Cardiac muscle cell (in vitro differentiated cells and primary cell): ENCODE measurements at places on chromosomes 1 and 21. TPM values are rescaled to one million over a fixed set of nuclear protein-coding genes. Genes with fewer than 3 reads are reported as not detected.
A peak's percentile ranks its signal among the peaks of the same experiment; 100 is the strongest.

DNA sequence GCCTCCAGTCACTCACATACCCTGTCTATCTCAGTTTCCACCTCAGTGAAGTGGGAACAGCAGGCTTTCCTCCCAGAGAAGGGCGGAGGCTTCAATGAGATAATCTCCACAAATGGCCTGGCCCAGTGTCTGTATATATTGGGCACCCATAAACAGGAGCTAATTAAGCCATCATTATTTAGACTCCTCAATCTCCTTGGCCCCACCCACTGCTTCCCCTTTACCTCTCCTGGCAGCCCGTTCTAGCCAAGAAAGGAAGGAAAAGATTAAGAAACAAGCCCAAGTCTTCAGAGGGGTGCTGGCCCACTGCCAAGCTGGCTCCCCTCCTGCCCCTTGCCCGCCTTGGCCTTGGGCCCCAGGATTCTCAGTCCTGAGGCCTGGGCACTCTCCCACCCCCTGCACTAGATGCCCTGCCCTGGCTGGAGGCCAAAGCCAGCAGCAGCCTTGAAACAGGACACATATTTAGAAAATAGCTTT is 15.9 kb upstream of the EPB41 start:
- no peak for DNase-seq

GRCh38 chr1:8379513-8380186 is 61.7 kb downstream of the SLC45A1 start:
- no peak for DNase-seq

- no peak for DNase-seq
Measured at GRCh38 chr1:214006845-214007244, 19.1 kb downstream of the PROX1 start.

- DNase-seq = no peak
Measured at GRCh38 chr1:204928671-204929486, 58.2 kb downstream of the NFASC start.

DNA sequence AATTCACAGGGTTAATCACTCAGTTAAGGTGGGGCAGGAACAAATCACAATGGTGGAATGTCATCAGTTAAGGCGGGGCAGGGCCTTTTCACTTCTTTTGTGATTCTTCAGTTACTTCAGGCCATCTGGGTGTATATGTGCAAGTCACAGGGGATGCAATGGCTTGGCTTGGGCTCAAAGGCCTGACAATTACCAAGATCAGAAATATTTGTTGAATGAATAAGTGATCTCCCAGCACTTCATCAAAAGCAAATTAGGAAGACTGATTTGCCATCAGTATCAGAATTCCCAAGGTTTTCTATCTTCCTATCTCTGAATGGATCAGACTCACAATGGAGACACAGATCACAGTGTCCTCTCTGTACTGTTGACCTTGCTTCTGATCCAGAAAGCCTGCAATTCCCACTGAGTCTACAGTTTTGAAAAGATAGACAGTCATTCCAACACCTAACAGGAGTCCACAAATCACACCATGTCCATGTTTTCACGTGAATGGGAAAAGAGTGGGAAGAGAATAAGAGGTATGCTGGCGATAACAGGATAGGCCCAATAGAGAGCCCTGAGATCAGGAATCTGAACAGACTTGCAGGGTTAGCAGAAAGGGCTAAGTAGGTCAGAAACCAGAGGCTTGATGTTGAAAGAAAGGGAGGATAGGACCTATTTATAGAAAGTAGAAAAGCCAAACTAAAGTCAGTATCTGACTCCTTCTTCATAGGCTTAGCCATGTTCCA is 75.3 kb downstream of the KCNK1 start:
- DNase-seq = no peak

GRCh38 chr1:25520446-25521061 is 22.9 kb upstream of the LDLRAP1 start:
- peak; percentile 71 for DNase-seq

DNA sequence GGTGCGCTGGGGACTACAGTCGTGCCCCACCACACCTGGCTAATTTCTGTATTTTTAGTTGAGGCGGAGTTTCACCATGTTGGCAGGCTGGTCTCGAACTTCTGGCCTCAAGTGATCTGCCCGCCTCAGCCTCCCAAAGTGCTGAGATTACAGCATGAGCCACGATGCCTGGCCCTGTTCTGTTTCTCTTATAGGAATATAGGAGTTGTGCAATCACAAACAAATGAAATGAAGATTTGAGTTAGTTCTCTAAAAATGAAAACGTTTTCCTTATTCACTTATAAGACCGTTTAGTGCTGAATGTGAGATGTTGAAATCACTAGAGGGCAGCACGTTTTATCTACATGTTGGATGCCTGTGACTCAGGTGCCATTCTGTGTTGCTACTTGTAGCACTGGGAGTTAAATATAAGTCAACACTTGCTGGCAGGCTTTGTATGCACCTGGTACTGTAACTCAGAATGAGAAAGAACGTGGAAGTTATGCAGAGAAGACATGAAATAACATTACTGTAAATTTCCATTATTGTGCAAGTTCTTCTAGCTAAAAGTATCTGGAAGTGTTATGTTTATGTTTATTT is 45.8 kb downstream of the MIGA1 start:
- peak; percentile 74 for DNase-seq

GRCh38 chr1:200646515-200646914 is 23.2 kb downstream of the DDX59 start:
- DNase-seq = no peak

DNA sequence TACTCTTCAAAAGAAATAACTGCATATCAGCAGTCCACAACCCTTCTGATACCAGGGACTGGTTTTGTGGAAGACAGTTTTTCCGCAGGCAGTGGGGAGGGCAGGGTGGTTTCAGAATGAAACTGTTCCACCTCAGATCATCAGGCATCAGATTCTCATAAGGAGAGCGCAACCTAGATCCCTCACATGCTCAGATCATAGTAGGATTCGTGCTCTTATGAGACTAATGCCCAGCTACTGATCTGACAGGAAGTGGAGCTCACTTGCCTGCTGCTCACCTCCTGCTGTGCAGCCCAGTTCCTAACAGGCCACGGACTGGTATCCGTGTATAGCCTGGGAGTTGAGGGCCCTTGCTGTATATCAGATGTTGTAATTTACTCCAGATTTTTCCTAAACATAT is 11.5 kb downstream of the RO60 start:
- no peak for DNase-seq

DNA sequence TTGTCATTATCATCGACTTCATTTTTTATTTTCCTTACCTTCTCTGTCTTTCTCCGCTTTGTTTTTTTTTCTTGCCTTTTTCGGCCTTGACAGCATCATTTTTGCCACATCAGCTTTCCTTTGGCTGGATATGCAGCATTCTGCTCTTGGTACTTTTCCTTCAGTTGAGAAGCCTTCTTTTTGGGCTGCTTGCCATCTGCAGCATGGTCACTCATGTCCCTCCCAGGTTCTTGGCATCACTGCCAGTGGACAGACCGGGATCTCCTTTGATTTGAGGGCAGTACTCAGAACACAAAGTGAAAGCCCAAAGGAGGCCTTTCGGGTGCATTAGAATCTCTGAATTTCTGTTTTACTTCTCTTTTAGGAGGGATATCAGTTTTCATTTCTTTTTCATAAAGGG is 3.7 kb upstream of the PARP1 start:
- DNase-seq = no peak

DNA sequence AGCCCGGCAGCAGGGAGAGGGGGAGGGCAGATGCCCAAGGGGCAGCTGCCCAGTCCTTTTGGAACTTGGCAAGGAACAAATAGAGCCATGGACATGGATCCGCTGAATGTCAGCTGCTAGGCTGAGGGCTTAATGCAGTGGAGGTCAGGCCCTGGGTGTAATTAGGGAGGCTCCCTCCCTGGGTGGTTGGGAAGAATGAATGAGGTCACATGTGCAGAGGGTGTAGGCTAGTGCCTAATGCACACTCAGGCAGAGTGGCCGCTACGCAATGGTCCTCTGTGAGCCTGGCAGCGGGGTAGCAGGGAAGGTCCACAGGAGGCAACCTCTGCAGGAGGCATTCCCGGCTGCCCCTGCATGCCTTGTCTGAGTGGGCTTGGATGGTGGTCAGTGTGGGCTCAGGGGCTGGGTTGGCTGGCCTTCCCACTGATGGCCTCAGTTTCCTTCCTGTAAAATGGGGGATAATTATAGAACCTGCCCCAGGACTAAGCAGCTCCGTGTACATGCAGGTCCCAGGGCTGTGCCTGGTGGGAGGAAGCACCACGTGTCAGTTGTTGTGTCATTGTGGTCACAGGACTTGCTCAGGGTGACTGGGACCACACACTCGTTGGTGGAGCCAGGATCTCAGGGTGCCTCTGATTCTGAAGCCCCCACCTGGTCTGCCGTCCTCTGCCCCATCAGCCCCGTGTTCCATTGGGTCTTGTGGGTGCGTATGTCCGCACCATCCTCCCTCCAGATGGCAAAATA is 81.6 kb upstream of the ACTL8 start:
- no peak for DNase-seq

GRCh38 chr1:117047271-117047670 is 12.9 kb upstream of the TTF2 start:
- no peak for DNase-seq

- no peak for DNase-seq
Measured at GRCh38 chr21:29958551-29958950, 18.8 kb upstream of the GRIK1 start.

DNA sequence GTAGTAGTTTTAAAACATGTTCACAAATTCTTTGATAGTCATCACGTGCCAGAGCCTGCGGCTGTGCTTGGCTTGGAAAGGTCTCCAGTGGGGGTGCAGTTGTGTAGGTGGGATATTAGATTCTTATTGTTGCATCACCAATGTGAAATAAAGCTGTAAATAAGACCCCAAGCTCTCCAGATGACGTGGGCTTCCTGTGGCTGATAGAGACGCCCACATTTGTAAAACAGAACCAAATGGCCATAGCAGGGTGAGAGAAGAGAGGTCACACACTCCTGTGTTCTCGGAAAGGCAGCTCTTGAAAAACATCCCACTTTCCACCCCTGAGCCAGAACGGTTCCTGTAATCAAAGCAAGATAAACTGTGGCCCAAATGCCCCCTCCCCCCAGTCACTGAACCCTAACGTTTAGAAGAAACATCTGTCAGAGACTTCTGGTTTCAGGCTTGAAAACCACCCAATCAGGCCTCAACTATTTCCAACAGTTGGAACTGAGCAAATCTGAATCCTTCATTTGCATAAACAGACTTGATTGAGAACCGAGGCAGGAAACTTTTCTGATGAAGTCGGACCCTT is 6.6 kb upstream of the NTPCR start:
- no peak for DNase-seq

- DNase-seq = no peak
Measured at GRCh38 chr1:71298633-71299032, 217.8 kb upstream of the ZRANB2 start.

CITED4 gene
- 180 and 207 TPM in 2 replicates for polyA plus RNA-seq

WNT2B gene
- 1.1 and 1.5 TPM in 2 replicates for polyA plus RNA-seq

FMO4 gene
- polyA plus RNA-seq = 2.6 and 3.8 TPM in 2 replicates

SPRR2B gene
- polyA plus RNA-seq = not detected in 2 replicates

CFAP141 gene
- polyA plus RNA-seq = not detected in 2 replicates

SPSB1 gene
- polyA plus RNA-seq = 3.2 and 4.6 TPM in 2 replicates

MRPS21 gene
- 126 and 133 TPM in 2 replicates for polyA plus RNA-seq

SLFNL1 gene
- 0.73 and 1.0 TPM in 2 replicates for polyA plus RNA-seq

CDK18 gene
- polyA plus RNA-seq = 29.8 and 46.2 TPM in 2 replicates

TMEM200B gene
- 18.7 and 33.0 TPM in 2 replicates for polyA plus RNA-seq

TMEM82 gene
- polyA plus RNA-seq = not detected in 2 replicates

OLFML2B gene
- 1.9 TPM in 1 of 2 replicates, not detected in the other for polyA plus RNA-seq

DLGAP3 gene
- 0.26 and 0.48 TPM in 2 replicates for polyA plus RNA-seq

BCL2L15 gene
- 0.16 TPM in 1 of 2 replicates, not detected in the other for polyA plus RNA-seq

LRRC41 gene
- polyA plus RNA-seq = 130 and 169 TPM in 2 replicates

CD1C gene
- polyA plus RNA-seq = not detected in 2 replicates

C1orf21 gene
- 26.8 and 35.2 TPM in 2 replicates for polyA plus RNA-seq
